ENCODE measurements at places on chromosomes 11 and 22.

- DNase-seq, result no peak
Measured at GRCh38 chr22:20229916-20230775, 38.0 kb downstream of the RTN4R start.

GRCh38 chr22:42067671-42068251 lies 2.9 kb downstream of the NAGA start:
- DNase-seq, result no peak

DNA sequence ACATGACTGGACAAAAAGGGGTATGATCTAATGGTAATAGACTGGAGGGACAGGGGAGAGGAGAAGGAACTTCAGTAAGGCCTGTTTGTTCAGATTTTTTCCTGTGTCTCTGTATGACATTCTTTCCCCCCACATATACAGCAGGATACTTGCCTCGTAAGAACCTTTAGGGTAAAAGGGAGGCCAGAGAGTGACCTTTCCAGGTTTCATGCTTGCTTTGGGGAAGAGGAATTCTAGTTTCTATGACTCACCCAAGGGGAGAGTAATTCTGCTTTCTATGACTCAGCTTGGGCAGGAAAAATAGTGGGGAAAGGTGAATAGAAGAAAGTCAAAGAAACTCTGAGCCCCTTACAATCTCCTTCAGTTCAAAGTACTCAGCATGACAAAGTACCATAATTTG lies 457.0 kb downstream of the DLG2 start:
- no peak for DNase-seq

DNA sequence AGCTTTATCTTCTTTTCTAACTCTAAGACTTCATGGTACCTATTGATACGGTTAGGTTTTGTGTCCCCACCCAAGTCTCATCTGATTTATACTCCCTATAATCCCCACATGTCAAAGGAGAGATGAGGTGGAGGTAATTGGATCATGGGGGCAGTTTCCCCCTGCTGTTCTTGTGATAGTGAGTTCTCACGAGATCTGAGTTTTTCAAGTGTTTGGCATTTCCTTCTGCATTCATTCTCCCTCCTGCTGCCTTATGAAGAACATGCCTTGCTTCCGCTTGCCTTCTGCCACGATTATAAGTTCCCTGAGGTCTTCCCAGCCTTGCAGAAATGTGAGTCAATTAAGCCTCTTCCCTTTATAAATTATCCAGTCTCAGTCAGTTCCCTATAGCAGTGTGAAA lies 5.1 kb upstream of the FAT3 start:
- no peak for DNase-seq

DNA sequence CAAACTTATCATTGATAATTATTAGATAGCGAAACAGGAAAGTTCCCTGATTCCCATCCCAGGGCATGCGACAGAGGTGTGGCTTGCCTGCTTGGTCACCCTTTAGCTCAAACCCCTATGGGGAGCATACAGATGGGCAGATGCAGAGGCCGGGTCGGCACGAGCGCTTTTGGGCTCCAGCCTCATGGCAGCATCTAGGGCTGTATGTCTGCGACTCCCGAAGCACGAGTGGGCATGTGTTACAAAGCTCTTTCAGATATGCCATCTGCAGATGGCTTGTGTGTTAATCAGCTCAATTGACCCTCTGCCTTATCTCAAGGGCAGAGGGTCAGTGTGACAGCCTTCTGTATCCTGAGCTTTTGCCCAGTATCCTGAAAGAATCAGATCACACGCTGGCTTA lies 2069.3 kb upstream of the RAG2 start:
- DNase-seq, result no peak

DNA sequence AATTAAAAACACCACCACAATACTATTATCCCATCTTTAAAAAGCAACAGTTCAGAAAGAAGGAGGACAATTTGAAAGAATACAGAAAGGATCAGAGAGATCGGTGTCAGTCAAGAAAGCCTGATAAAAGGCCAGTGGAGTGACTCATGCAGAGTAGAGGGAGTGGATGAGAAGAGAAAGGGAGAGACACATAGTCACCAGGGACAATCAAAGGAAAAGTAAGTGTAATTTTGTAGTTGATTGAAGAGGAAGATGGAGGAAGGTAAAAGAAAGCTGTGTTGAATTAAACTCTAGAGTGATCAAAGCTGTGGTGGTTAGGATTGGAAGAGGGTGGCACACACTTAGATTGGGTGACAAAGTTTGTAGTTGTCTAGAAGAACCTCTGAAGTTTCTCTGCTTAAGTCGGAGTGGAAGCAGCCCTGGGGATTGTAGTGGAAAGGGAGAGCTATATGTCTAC lies 14.1 kb downstream of the SPECC1L start:
- DNase-seq, result no peak

DNA sequence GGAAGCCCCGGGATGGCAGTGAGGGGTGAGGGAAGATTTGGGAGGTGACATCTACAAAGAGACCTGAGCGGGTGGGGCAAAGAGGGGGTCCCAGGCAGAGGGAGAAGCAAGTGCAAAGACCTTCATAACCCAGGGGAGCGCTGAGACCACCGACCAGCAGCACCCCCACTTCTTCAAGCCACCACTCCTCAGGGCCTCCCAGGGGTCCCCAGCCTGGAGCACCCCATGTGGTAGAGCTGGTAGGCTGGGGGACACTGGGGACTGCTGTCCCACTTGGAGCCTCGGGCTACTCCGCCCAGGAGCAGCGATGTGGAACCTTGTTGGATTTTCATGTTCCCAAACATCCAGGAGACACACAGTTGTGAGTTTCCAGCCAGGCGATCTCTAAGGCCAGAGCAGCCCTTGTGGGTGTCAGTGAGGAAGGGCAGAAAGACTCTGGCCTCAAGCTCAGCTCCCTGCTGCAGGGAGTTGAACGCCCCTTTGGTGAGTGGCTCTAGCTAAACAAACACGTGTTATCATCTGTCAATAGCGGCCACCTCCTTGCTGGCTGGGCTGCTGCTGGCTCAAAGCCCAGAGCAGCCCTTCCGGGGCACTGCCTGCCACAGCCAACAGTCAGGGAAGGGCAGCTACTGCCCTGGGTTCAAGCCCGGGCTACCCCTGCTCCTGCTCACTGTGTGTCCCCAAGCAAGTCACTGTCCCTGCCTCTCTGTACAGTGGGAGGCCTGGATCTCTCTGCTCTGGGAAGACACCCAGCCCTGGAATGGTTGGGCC lies 25.7 kb upstream of the CHKA start:
- DNase-seq, result no peak

DNA sequence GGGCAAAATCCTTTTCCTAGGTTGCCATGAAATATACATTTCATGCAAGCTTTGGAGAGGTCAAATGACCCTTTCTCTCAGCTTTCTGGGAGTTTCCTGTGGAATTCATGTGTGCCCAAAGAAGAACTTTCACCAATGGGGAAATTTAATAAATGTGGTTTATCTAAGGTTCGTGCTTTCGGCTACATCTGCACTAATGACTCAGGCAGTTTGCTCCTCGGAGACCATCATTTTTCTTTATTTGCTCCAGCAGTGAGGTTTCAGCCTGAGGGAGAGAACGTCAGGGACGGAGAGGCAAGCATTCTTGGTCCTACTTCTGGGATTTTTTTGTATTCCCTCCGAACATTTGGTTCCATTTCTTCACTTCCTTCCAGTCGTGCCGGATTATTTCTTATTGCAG lies 85.2 kb downstream of the FLI1 start:
- no peak for DNase-seq

DNA sequence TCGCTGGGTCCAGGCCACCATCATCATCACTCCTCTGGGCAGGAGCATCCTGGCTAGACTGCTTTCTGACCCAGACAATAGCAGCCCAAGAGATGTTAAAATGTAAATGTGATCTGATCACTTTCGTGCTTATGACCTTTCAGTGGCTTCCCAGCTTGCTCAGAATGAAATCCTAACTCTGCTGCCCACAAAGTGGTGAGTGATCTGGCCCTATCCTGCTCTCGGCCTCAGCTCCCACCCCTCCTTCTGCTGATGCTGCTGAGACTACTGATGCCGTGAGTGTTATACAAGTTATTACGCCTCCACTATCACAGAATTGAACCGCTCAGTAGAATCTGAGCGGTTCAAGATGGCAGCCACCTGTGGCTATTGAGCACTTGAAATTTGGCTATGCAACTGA lies 26.2 kb downstream of the ELF5 start:
- no peak for DNase-seq

DNA sequence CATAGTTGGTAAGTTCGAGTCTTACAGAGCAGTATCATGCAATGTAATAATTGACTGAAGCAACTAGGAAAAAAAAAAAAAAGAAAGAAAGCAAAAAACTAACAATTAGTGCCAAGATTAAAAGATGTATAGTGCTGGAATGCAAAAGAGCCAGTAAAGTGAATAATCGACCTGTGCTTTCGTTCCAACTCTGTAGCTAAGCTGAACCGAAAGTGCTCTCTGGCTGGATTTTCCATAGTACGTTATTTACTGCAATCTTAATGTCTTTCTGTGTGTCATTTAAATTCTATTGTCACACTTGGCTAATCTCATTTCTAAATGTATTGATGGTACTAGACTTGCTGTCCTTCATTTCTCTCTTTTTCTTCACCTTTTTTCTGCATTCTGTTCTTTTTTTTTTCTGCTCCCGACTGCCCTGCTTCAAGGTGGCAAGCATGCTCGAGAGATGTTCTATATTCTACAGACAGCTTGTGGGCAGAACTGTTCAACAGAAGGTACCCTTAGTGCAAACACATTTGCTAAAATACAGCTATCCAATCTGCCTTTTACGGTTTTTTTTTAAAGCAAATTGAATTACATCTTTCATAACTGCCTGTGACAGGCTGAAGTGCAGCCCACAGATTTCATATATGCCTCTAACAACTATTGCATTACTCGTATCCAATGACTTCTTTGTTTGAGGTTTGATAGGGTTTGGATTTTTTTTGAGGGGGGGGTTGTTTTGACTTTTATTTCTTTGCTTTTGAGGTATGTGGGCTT lies 204.2 kb upstream of the MTNR1B start:
- no peak for DNase-seq

DNA sequence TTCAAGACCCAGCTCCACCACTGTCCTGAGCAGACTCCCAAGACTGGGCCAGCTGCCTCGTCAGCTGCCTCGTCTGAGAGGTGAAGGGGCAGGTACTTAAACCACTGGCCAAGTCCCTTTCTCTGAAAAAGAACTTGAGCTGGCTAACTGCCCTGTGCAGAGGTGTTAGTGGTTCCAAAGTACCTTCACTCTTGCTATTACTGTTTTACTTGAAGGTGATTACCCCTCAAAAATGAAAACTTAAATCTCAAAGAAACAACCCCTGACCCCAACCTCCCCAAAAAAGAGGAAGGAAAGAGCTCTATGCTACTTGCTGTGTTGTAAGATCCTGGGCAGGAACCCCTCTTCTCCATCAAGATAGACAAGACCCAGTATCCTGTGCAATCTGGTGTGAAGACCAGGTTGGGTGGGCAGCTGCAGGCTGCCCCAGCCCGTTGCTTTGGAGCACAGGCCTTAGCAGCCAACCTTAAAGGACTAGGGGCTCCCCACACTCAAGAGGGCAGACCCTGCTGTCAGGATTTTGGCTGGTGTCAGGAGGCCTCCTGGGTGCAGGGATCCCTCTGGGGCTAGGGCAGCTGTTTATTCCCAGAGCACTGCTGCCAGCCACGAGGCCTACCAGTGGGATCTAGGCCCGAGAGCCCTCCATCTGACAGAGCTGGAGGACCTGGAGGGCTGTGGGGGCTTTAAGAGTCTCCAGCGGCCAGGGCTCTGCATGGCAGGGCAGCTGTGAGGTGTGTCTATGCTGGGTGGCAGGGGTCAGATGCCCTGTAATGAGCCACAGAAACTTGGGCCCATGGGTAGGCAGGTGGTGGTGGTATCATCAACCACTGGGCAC lies 13.0 kb downstream of the GUCD1 start:
- no peak for DNase-seq

DNA sequence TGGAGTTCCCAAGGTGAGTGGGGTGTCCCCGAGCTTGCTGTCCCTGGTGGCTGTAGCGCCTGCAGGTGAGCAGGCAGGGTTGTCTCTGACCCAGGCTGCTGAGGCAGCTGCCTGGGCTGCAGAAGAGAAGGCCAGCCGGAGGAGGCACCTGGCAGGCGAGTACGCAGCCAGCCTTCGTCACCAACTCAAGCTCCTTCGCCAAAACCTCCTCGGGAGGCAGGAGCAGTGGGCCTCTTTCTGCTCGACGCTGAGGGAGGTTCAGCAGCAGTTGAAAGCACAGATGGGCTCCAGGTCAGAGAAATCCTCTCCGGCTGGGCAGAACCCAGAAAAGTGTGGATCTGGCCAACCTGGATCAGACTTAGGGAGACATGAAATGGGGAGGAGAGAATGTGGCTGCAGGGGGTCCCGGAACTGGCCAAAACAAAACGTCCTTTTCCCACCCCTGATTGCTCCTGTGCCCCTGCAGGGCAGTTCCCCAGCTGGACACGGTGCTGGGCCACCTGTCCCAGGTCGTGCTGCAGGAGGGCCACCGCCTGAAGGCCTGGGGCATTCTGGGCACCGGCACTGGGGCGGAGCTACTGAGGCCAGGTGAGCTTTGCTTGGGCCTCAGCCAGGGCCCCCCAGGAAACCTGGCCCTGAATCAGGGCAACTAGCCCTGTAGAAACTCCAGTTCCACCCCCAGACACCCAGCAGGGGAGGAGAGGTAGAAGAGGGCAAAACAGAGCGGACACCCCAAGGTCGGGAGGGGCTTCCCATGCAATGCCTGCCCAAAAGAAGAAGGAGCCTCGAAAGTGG lies 56.7 kb downstream of the BTG4 start:
- no peak for DNase-seq
